H4 (cell line): ENCODE measurements at places on chromosomes 1 and 21. TPM values are rescaled to one million over a fixed set of nuclear protein-coding genes. Genes with fewer than 3 reads are reported as not detected.

DNA sequence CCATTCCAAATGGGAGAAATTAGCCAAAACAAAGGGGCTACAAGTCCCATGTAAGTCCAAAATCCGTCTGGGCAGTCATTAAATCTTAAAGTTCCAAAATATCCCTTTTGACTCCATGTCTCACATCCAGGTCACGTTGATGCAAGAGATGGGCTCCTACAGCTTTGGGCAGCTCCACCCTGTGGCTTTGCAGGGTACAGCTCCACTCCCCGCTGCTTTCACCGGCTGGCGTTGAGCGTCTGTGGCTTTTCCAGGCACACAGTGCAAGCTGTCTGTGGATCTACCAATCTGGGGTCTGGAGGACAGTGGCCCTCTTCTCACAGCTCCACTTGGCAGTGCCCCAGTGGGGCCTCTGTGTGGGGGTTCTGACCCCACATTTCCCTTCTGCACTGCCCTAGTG is 130.2 kb downstream of the TPR start:
- no peak for DNase-seq

Gene RAB25
- total RNA-seq: 0.19 TPM in 1 of 2 replicates, not detected in the other

GRCh38 chr1:208043691-208044181 is 132.8 kb upstream of the CD34 start:
- no peak for DNase-seq

DNA sequence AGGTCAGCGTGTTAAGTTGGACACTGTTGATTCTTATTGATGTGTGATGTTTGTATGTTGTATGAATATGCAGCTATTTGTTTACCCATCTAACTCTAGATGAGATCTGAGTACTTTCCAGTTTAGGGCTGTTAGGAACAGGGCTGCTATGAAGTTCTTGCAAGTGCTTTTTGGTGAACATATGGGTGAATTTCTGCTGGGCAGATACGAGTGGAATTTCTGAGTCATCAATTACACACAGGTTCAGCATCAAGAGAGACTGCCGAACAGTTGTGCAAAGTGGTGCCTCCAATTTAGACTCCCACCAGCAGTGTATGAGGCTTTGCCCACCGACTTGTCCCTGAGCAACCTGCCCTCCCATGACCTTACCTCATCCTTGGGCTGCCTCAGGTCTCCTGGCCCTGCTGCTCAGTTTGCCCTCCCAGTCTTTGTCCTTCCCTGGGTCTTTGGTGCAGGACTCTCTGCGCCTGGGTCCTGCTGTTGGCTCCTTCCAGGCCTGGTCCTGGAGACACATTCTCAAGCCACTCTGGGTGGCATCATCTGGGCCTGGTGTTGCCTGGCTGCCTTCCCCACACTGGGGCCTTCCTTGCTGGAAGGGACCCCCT is 343.6 kb downstream of the PTPRU start:
- no peak for DNase-seq

Gene XKR8
- total RNA-seq: not detected in 2 replicates

DNA sequence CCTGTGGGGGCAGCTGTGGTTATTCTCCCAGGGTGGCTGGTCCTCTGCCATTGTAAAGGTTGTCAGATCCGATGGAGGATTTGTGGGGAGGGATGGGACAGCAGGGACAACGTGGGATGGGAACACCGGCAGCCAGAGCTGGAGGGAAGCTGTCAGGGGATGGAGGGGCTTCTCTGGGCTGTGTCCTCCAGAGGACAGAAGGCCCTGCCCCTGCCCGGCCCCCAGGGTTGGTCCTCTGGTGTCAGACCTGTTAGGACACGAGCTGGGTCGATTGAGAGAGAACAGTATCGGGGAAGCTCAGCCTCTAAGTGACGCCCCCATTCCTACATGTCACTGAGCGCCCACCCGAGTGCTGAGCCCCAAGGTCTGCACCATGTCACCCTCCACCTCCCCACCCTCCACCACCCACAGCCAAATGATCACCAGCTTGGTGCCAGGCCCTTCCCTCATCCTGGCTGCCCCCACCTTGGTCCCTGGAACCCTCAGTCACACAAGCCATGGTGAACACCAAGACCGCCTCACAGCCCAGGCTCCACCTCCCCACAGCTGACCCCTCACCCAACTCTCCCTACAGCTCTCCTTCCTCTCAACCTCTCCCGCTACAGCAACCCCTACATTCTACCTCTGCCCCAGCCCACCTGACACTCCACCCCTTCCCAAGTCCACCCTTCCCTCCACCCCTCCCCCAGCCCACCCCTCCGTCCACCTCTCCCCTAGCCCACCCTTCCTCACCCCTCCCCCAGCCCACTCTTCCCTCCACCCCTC is 244.4 kb downstream of the MATN1 start:
- no peak for DNase-seq

Gene DNM3
- 0.99 and 1.3 TPM in 2 replicates for total RNA-seq

DNA sequence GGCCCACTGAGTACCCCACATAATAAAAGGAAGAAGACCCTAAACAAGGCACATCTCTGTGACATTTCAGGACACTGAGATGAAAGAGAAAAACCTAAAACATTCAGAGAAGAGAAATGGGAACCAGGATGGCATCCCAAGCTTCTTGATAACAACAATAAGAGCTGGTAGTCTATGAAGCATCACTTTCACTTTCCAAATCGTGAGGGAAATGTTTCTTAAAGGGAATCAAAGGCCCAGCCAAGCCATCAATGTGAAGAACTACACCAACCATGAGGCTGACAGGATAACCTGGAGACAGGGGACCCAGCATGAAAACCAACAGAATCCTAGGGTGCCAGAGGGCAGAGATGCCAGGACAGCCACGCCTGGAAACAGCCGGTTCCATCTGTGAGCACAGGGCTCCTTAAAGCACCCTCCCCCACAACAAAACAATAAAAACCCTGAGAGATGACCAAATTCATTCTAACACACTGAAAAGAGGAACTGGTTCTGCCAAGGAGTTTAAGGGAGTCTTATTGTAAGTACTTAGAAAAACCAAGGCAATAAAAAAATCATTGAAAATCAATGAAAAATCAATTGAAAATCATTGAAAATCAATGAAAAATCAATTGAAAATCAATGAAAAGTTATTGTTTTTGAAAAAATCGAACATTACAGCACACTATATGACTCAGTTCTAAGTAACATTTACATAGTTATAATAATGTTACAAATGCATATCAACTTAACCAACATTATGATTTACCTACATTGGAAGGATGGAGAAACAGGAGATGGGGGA is 141.5 kb upstream of the ERG start:
- no peak for DNase-seq

Gene DPM3
- total RNA-seq: 53.2 and 72.4 TPM in 2 replicates

DNA sequence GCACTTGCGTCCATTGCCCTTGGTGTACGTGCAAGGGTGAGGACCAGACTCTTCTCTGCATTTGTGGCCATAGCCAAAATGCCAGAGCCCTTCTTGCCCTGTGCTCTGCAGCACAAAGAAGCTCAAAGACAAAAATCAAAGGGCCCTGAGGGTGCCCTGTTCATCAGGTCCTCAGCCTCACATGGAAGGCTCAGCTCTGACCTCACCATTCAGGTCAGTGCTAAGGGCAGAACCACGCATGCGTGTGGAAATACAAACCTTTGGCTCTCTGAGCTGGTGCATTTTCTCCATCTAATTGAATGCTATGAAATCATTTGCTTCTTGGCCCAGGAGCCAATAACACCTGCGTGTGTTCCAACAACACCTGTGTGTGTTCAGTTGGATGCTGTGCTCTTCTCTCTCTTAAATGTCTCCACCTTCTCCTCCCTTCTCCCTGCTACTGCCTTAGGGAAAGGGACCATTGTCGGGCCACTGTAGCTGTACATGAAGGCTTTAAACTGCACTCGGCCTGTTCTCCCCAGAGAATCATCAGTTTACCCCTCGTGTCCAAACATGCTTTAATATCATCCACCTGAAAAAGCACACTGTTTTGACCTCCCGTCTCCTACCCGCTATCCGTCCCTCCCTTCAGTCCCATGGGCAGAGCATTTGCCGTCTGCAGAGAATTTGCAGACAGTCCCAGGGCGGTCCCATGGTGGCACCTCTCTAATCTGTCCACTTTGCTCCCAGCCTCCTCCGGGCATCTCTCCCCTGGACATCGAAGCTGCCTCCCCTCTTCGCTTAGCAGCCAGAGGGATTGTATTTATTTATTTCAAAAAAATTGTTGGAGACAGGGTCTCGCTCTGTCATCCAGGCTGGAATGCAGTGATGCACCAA is 60.6 kb downstream of the EVA1C start:
- DNase-seq: no peak

DNA sequence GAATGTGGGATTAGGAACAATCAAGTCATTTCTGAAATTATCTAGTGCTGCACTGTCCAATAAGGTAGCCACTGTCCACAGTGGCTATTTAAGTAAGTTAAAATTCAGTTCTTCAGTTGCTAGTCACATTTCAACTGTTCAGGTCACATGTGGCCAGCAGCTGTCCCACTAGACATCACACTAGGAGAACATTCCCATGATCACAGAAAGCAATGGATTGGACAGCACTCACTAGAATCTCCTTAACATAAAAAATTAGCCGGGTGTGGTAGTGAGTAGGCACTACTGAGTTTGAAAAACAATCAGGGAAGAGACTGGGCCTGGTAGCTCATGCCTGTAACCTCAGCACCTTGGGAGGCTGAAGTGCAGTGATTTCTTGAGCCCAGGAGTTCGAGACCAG is 33.6 kb downstream of the NUP133 start:
- DNase-seq: no peak

DNA sequence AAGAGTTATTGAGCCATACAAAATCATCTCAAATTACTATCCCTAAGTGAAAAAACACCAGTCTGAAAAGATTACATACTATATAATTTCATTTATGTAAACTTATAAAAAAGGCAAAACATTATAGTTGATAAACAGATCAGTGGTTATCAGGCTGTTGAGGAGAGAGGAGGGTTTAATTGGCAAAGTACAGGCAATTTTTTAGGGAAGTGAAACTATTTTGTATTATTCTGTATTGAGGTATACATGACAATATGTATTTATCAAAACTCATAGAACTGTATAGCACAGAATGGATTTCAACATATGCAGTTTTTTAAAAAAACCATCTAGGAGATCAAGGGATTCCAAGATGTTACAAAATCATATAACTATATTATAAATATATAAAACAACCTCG is 403.7 kb downstream of the LTN1 start:
- DNase-seq: no peak

Gene BATF3
- 3.8 and 6.5 TPM in 2 replicates for total RNA-seq

- DNase-seq: no peak
Measured at GRCh38 chr1:116226017-116226416, 114.8 kb downstream of the MAB21L3 start.

GRCh38 chr1:41368801-41369200 is 7.6 kb downstream of the FOXO6 start:
- no peak for DNase-seq

DNA sequence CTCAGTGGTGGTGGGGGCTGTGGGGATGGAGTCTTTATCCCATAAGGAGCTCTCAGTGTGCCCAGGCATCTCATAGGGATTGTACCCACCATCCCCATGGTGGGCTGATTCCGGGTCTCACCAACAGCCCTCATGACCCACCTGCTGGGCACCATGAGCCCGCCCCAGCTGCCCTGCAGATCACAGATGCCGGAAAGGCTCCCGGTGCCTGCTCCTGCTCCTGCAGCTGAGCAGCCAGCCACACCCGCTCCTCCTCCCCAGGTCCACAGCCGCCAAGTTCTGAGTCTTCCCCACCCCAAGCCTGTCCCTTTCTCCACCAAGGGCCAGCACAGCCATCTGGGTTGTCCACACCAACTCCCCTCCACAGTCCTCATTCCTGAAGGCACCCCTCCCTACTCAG is 15.5 kb upstream of the TSPEAR start:
- no peak for DNase-seq

DNA sequence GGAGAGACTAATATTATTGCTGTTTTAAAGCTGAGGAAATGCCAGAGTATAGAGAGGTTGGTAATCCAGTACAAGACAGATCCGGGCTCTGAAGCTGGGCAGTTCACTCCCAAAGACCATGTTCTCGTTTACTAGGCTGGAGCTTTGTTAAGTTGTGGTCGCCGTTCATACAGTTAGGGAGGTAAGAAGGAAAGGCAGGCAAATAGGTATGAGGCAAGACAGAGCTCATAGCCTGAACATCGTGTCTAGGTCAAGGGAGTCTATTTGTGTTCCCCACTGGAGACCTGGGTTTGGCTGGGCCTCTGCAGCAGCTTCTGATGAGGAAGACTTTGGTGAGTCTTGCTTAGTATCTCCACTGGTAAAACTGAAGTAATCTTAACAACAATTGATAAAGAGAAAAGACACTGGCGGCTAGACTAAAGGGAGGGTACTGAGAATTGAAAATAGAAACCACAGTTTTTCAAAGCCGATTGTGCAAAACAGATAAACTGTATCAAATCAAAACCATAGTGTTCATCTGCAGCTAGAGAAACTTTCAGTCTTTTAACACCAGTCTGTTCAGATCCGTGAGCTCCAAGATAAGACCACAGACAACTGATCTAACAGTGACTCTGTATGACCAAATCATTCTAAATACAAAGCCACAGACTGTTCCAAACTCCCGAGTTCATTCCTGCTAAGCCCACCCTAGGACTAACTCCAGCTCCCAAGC is 217.0 kb upstream of the FAM78B start:
- no peak for DNase-seq

DNA sequence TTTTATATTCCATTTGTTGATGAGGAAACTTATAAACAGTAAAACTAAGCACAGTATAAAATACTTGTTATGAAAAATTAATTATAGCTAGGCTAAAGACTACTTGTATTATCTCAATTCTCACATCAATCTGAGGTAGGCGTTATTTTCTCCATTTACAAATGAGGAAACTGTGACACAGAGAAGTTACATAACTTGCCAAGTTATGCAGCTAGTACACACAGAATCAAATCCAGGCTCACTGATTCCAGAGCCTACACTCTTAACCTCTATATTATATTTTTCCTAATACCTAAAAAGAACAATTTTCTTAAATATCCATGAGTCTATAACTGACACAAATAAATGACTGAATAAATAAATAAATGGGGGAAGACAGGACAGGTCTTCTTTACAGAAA is 11.2 kb upstream of the VPS45 start:
- DNase-seq: no peak

Gene PRR9
- total RNA-seq: not detected in 2 replicates

Gene FAM72A
- 4.5 and 7.2 TPM in 2 replicates for total RNA-seq

GRCh38 chr1:112983537-112984131 is 27.6 kb upstream of the SLC16A1 start:
- DNase-seq: no peak

Gene SMAP2
- total RNA-seq: 23.1 and 24.1 TPM in 2 replicates

- DNase-seq: no peak
Measured at GRCh38 chr1:42163114-42163513, 1.4 kb downstream of the GUCA2A start.
